Fibroblast of skin of right biceps (primary cell): ENCODE measurements at places on chromosomes 4 and X.
A peak's percentile ranks its signal among the peaks of the same experiment; 100 is the strongest.

- DNase-seq, result peak; percentile 38
These were observed 1083.1 kb upstream of the PCDH10 start for GRCh38 chr4:132065940-132066495.

- peak; percentile 88 for DNase-seq
These were observed 98.0 kb downstream of the TBL1X start for GRCh38 chrX:9562851-9563250.

GRCh38 chr4:25843340-25844097, 19.3 kb downstream of the SEL1L3 start:
- no peak for DNase-seq

DNA sequence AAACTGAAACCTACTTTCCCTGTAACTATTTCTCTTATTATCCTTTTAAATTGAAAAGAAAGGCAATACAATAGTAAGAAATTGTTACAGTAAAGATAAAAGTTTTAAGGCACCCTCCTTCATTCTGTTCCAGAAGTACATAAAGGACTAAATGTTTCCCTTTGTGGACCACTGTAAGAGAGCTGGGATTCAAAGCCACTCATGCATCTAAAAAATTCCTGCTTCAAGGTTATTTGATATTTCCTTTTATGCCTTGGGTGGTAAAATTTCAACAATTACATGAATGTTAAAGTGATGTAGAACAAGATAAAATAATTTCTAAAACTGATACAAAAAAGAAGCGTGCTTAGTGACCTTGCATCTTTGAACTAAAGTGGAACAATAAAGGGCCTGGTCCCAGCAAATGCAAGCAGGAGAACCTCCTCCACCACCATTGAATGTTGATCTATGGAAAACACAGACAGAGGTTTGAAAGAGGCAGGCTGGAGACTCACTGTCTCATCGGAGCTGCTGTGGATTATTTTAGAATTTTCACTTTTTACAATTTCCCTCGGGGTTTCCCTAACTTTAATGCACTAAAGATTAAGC, 42.3 kb upstream of the PRSS12 start:
- no peak for DNase-seq

DNA sequence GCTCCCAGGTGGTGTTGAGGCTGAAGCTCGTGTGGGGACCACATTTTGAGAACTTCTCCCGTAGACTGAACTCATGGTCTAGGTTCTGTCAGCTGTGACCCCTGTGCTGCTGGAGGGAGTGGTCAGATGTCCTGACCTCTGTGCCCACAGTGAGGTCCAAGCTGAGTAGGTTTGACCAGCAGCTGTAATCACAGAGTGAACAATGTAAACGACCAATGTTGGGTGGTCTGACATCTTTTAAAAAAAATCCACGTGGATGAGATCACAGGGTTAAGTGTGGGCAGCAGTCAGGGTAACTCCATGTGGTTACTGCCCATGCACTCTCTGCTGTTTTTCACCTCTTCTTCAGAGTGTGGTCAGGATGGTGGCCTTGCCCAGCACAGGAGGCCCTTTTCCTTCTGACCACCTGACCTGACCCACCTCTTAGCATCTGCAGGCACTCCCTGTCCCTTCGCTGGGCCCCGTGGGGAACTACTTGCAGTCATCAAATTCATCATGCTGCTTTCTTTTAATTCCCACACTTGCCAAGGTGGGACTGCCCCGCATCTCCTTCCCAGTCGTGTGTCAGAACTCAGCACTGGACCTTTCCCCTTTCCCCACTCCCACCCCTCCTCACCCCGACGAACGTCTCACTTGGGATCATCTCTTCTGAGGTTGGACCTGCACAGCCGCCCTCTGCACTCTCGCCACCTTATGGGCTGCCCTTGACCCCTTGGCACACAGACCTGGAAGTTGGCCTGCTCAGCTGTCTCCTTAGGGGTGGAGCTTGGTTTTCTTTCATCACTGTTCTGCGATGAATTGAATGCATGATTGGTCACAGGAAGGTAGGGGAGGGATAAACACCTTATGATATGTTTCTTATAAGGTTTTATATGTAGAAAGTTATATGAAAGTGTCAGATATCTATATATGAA, 120.1 kb downstream of the PTTG2 start:
- no peak for DNase-seq

DNA sequence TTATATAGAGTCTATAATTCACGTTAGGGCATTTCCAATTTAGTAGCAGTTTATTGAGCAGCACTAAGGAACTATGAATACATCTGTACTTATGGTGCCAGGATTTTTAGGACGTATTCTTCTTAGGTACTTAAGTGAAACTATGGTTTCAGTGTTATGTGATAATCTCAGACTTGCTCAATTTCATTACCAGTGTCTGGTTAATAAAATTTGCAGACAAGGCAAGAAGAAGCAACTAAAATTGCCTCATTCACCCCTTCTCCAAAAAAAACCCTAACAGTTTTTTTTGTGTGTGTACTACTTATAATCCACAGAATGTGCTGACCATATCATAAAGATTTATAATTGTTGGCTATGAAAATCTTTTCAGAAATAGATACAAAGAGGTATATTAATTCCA, 6.0 kb upstream of the CXCL10 start:
- DNase-seq, result no peak

GRCh38 chr4:76950052-76950955, 752 bp downstream of the SEPTIN11 start:
- peak; percentile 45 for DNase-seq

- DNase-seq, result peak; percentile 57
These were observed 54.8 kb downstream of the MSX1 start for GRCh38 chr4:4914059-4914820.

DNA sequence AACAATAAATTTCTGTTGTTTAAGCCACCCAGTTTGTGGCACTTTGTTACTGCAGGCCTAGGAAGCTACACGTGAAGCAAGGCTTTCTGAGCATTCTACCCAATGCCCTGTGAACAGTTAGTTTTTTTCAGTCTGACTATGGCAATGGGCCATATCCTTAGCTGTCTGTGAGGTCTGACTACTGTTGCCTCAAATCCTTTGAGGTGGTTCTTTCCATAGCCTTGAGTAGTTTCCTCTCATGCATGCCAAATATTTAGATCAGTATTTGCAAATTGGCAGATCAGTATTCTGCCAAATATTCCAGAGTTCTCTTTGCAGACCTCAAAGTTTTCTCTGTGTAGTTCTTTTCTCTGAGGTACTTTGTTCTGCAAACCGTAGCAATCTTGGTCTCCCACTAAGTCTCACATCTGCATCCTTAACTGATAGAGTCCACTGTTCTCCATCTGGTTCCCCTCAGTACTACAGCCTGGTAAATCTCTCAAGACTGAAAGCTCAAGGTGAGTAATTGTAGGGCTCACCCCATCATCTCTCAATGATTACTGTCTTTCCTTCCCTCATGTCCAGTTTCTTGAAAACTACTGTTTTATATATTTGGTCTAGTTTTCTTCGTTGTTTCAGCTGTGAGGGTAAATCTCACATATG, 984.9 kb upstream of the INTU start:
- DNase-seq, result peak; percentile 69

GRCh38 chr4:10810411-10810810, 125.8 kb upstream of the CLNK start:
- peak; percentile 2 for DNase-seq

DNA sequence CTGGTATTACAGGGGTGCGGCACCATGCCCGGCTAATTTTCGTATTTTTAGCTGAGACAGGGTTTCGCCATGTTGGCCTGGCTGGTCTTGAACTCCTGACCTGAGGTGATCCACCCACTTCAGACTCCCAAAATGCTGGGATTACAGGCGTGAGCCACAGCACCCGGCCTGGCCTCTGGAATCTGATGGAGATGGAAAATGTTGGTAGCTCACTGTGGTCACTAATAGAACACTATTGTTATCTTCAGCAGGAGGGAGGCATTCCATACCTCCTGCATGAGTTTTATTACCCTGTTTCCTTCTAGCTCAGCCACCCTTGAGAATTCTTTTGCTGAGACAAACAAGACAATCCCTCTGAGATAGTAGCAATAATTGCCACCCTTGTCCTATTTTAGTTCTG, 105.0 kb downstream of the SHROOM3 start:
- DNase-seq, result peak; percentile 84

DNA sequence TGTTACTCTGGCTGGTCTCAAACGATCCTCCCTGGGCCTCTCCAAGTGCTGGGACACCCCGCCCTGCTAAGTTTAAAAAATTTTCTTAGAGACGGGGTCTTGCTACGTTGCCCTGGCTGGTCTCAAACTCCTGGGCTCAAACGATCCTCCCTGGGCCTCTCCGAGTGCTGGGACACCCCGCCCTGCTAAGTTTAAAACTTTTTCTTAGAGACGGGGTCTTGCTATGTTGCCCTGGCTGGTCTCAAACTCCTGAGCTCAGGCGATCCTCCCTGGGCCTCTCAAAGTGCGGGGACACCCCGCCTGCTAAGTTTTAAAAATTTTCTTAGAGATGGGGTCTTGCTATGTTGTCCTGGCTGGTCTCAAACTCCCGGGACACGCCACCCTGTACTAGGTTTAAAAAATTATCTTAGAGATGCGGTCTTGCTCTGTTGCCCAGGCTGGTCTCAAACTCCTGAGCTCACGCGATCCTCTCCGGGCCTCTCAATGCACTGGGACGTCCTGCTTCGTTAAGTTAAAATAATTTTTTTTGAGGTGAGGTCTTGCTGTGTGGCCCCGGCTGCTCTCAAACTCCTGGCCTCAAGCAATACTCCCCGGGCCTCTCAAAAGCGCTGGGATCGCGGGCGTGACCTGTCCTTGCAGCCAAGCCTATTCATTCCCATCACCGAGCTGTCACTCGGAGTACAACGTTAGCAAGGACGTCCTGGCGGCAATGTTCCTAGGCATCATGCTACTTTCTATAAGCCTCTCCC, 1.1 kb downstream of the SLC25A6 start:
- DNase-seq, result no peak

DNA sequence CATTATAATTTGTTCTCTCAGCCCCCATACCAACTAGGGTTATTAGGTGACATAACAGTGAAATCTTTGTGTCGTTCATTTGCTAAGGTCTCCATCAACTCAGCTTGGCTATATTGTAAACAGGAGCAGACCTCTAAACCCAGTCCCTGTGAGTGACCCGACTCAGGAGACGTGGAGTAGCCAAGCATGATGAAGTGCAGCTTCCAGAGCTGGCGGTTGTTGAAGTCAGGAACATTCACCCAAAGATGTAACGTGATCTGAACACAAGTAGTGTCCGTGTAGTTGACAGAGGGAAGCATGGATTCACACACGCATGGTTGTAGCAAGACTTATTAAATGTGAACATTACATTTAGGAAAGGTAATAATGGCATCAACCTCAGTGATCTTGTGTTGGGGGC, 102.3 kb downstream of the FAM193A start:
- no peak for DNase-seq

GRCh38 chr4:62709618-62710252, 1509.6 kb downstream of the ADGRL3 start:
- peak; percentile 23 for DNase-seq

DNA sequence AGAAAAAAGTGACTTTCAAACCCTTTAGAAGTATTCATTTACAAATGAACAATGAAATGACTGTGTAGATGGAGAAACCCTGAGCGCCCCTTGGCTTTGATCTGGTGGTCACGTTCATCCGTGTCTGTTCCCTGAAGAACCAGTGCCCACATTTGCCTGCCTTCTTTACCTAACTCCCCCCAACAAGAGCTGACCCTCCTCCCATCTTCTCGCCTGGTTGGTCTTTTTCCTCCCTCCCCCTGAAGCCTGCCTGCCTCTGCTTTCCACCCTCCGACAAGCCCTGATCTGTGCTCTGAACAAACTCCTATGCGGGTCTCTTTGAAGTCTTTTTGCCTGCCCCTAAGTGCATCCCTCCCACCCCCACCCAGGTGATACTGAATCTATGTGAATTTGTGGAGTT, 18.5 kb downstream of the TBL1X start:
- DNase-seq, result no peak

GRCh38 chrX:75038925-75039324, 113.7 kb upstream of the NEXMIF start:
- no peak for DNase-seq

GRCh38 chrX:74248889-74249288, 55.1 kb upstream of the ZCCHC13 start:
- peak; percentile 5 for DNase-seq

DNA sequence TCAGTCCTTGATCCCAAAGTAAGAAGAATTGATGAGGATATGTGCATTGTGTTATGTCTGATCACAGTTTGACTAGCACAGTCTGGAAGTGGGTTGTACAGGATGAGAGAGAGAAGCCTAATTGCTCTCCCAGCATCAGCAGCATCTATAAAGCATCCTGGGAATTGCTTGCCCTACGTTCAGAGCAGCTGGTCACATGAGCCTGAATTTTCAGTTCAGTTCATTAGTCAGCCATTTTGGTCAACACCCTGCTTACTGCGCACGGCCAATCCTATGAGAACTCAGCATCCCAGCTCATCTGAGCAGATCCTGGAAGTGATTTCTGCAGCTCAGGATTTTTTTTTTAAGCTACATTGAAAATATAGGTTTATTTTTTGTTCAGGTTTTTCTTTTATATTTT, at the start of gene RUFY3:
Gene RUFY3, plus strand, starts transcription at position 218 of the 400 bp plus-strand sequence. CDS start 610 bp downstream, outside the sequence.
- peak; percentile 93 for DNase-seq

GRCh38 chrX:138872537-138872936, 161.0 kb upstream of the FGF13 start:
- DNase-seq, result peak; percentile 1

- peak; percentile 86 for DNase-seq
These were observed 1.7 kb downstream of the NSD2 start for GRCh38 chr4:1872870-1873269.

- DNase-seq, result peak; percentile 69
These were observed 72.4 kb downstream of the PALLD start for GRCh38 chr4:168569066-168569930.

GRCh38 chr4:15652841-15653240, 2.3 kb downstream of the FBXL5 start:
- no peak for DNase-seq

DNA sequence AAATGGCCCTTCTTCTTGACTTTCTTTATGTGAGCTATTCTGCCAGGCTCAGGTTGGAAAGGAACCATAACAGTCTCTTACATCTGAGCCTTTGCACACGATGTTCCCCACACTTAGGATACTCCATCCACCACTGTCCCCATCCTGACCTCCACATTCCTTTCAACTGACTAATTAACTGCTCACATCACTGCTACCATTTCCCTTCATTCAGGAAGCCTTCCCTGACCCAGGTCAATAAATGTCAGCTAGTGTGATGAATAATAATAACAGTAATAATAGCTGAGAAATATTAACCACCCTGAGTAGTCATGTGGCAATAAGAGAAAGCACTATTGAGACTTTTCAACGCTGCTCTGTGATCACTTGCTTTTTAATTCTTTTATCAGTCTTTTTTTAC, 291.7 kb downstream of the KCNIP4 start:
- DNase-seq, result peak; percentile 2

DNA sequence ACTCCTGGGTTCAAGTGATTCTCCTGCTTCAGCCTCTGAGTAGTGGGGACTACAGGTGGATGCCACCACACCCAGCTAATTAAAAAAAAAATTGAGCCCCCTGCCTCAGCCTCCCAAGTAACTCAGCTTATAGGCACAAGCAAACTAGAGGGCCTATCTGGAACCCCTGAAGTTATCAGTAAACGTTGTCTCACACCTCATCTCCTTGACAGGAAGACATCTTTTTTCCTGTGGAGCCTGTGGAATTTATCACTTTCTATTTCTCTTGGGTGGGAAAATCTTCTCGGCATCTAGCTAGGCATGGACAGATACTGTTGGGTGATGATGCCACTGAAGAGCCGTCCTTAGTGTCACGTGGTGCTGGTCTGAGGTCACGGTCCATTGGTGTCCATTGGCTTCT, 171.3 kb downstream of the SOWAHB start:
- DNase-seq, result no peak
